Nucleus accumbens (tissue), 56 donors: ENCODE measurements at places on chromosomes 12 and 14.

DNA sequence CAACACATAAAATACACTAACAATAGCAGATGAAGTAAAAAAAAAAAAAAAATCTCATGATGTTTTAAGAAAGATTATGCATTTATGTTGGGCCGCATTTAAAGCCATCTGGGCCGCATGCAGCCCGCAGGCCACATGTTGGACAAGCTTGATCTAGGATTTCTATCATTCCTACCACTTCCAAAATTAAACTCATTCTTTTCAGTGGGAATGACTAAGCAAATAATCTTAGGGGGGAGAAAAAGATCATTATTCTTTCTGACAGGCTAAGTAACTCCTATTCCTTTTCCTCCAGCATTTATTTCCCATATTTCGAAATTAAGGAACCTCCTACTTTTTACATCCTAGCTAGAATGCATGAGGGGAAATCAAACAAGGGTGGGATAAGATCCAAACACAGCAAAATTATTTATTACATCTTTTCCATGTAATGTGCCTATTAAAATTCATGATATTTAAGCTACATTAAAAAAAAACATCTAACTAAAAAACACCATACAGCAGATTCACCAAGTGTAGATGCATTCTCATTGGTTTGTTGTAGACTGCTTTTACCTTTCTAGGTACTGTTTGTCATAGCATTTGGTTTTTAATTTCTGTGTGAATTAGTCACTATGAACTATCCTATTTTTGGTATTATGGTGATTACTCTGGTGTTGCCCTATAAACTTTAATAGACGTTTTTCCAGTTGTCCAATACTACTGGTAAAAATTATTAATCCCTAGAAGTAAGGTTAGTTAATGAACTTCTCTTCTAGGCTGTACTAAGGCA lies 76.1 kb downstream of the RASSF8 start:
- DNase-seq = no peak

DNA sequence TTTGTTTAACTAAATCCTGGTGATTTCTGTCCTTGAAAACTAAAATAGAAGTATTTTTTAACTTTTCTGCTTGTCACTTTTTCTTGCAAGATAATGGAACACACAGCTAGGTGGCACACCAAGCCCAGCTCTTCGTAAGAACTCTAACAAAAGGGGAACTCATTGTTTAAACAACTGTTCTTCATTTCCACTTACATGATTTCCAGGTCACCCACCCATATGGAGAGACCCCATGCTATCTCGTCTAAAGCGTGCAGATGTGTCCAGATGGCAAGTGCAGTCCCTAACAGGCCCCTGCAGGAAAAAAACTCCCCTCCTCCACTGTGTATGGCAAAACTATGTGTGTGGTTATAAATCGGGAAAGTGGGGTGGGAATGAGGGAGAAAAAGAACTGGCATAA lies 43.3 kb upstream of the NT5DC3 start:
- DNase-seq = no peak

DNA sequence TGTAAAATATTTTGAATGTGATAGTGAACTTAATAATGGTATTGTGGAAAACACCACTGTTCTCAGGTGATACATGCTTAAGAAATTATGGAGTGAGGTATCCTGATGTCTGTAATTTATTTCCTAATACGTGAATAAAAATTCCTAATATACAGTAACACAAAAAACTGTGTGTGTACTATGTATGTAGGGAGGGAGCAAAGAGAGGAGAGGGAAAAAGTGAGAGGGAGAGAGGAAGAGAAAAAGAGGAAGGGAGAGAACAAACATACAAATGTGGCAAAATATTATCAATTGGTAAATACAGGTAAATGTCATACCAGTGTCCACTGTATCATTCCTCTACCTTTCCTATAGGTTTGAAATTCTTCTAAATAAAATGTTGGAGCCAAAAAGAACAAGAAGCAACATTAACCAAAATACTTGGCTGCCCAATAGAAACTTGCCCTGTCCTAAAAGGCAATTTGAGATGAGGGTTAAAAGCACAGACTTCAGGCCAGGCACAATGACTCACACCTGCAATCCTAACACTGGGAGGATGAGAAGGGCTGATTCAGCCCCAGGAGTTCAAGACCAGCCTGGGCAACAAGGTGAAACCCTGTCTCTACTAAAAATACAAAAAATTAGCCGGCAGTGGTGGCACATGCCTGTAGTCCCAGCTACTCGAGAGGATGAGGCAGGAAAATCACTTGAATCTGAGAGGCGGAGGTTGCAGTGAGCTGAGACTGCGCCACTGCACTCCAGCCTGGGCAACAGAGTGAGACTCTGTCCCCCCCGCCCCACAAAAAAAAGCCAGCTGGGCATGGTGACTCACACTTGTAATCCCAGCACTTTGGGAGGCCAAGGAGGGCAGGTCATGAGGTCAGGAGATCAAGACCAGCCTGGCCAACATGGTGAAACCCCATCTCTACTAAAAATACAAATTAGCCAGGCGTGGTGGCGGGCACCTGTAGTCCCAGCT lies 14.5 kb downstream of the R3HDM2 start:
- DNase-seq = no peak

DNA sequence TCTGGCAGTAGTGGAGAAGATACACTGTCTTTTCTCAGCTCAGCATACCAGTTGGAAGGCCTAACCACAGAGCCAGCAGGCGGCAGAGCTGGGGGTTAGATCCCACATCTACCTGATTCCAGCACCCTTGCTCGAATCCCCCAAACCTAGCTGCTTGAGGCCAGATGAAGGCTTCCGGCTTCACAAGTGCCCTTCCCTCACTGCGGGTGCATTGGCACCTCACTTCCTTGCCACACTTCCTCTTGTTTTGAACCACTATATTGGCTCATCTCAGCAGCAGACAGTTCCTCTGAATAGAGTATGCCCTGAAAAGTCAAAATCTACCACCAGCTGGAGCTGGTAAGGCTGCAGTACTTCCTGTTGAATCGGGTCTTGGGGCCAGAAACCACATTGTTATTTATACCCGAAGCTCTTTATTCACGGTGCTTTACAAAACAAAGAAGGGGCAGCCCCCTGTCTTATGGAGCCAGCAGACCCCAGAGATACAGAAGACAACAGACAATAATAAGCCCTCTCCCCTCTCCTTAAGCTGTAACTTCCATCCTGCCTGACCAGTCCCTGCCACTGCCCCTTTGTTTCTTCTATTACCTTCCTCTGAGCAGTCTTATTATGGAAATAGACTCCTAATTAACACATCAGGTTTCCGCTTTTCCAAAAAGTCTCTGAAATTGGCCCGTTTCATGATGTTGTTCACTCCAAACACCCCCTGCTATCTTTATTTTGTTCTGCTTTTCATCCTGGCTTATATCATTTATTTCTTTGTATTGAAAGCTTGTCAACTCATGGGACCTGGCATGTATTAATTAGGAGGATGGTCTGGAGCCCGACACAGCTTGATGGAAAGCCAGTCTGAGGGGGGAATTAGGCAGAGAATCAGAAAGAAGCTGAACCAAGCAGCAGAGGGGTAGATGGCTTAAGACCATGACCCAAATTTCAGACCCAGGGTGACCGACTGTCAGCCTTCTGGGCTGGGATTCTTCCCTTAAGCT lies 233.5 kb downstream of the EFCAB11 start:
- DNase-seq = no peak

DNA sequence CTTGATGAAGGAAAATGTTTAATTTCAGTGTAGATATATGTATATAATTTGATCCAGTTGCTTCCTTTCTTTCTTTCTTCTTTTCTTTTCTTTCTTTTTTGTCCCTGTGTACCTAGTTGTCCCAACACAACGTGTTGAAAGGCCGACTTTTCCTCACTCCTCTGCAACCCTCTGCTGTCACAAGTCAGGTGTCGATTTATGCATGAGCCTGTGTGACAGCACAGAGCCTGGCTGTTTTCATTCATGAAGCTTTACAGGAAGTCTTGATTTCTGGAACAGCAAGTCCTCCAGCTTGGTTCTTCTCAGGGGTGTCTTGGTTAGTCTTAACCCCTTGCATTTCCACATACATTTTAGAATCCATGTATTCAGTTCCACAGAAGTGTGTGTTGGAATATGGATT lies 88.1 kb downstream of the PPP2R5C start:
- DNase-seq = no peak

GRCh38 chr12:12660201-12660600 lies 35.8 kb downstream of the GPR19 start:
- no peak for DNase-seq

DNA sequence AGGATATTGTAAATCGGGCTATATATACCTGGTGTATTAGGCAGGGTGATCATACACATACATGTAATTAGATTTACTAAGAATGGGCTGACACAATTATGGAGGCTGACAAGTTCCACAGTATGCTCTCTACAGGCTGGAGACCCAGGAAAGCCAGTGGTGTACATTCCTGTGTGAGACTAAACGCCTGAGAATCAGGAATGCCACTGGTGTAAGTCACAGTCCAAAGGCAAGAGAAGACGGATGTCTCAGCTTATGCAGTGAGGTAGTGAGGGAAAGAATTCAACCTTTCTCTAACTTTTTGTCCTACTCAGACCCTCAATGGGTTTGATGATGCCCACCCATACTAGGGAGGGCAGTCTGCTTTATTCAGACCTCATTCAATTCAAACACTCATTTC lies 57.1 kb downstream of the METTL25 start:
- DNase-seq = no peak

DNA sequence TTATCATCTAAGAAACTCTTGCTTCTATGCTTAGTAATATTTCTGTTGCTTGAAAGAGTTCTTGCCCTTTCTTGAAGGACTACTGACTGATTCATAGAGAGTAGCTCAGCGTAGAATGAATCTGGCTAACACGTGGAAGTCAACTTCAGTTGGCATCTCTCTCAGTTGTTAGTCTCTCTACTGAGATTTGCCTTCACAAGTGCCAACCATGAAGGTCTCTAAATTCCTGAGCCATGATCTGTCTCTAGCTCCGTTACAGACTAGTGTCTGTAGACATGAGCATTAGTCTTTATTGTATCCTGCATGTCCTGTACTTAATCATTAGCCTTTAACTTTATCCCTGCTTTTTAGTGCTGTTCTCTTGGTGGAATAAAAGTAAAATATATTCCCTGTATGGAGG lies 19.1 kb upstream of the ALX1 start:
- no peak for DNase-seq

GRCh38 chr14:85313560-85314207 lies 216.3 kb upstream of the FLRT2 start:
- no peak for DNase-seq

- DNase-seq = no peak
Observed at GRCh38 chr12:82448911-82449578, 90.7 kb downstream of the METTL25 start.

DNA sequence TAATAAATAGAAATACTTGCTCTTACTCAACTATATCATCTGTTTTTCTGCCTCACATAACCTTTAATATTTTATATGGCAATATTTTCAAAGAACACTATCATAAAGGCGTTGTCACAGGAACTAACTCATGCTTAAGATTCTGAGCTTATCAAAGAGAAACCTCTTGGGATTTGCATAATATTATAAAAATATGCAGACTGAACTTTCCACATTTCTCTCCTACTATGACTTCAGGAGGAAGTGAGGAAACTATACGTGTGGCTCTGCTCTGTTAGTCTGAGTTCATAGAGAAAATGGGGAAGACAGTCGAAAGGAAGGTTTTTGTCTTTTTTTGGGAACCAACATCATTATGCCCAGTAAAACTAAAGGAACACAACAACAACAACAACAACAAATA lies 124.7 kb downstream of the GARIN6 start:
- no peak for DNase-seq

DNA sequence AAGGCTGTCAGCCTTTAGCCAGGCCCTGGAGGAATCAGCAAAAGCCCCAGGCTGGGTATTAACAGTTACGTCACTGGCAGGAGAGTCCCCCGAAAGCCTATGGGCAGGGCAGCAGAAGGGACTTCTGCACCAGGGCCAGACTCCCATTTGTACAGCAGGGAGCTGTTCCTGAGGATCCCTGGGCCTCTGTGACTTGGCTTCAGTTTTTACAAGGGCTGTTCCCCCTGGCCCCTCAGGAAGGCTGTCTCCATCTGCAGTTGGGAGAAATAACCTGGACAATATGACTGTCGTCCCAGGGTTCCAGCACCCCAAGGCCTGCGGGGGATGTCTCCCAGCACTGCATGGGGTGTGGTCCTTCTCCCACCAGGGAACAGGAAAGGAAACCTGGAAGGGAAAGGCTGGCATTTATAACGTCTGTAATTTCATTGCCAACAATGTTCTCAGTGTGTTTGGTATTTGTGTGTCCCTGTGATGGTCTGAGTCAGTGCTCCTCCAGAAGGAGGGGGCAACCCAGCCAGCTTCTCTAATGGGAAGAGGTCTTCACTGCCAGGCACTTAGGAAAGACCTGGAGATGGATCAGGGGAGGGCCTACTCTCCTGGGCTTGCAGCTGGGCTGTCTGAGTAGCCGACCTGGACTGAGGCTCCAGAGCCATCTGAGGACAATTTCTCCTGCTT lies 42.4 kb downstream of the ERH start:
- no peak for DNase-seq

- DNase-seq = no peak
Observed at GRCh38 chr12:64091186-64091585, 130.9 kb downstream of the KICS2 start.

DNA sequence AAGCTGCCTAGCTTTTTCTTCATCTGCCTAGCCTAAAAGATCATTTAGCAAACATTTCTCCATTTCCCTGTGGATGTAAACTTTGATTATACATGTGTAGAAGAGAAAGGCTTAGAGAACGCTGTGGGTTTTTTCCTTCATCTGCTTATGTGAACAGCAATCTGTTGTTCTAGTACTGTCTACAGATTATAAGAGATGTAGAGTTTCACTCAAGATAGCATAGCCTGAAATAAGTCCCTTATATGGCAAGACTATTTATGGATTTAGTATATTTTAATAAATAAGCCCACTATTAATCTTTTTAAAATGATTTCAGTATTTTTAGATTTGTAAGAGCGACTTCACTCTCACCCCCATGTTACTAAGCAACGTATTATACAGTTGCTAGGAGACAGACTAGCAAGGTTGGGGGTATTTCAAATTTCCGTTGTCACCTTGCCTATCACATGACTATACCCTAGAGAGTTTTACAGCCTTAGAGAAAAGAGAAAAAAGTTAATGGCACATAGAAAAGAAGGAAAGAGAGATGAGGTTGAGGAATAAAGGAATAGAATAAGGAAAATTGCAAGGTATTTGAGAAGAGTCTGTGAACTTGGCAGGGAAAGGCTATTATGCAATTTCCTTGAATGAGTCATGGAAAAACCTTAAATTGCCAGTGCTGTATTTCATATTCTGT lies 12.2 kb upstream of the TUBA1A start:
- no peak for DNase-seq

- DNase-seq = no peak
Observed at GRCh38 chr14:76375947-76376404, at the start of gene ESRRB. TSS of gene ESRRB (plus strand) at chr14:76376137. CDS start at chr14:76376402, 265 bp downstream.

- DNase-seq = no peak
Observed at GRCh38 chr14:34943506-34943905, 39.3 kb upstream of the SRP54 start.

DNA sequence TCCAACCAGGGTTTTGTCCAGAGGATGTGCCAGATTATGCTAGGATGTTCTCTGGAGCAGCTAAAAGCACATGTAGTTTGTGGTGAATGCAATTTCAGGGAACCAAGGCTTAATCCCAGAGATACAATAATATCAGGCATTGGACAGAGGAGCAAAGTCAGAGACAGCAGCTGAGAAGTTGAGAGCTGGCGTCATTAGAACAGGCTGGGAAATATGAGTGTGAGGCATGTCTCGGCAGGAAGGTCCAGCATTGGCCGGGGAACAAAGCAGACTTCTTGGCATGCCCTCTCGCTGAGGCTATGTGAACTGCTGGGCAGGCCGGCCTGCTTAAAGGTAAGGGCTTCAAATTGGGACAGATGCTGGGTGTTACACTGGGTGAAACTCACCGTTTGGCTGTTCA lies 125.4 kb downstream of the CAND1 start:
- DNase-seq = no peak

- DNase-seq = no peak
Observed at GRCh38 chr12:120101617-120102016, 14.9 kb downstream of the RAB35 start.

- no peak for DNase-seq
Observed at GRCh38 chr12:101238306-101238705, 28.3 kb upstream of the SLC5A8 start.
